ENCODE measurements at places on chromosomes 16 and 17.

- H3K36me3 ChIP-seq, result no peaks in the 10 kb centered on the region
- no peak overlapping the region for H3K4me3 ChIP-seq
- no peak overlapping the region for H3K27ac ChIP-seq
- H3K4me1 ChIP-seq, result no peaks in the 10 kb centered on the region
- peak; percentile 10 for DNase-seq
Observed at GRCh38 chr17:55356434-55357328, 65.0 kb downstream of the MMD start.

- peaks cover 49% of the 10 kb centered on the region for H3K36me3 ChIP-seq
- H3K4me3 ChIP-seq, result peak overlapping the region; percentile 91
- H3K27me3 ChIP-seq, result no peaks in the 10 kb centered on the region
- H3K4me1 ChIP-seq, result peaks cover 13% of the 10 kb centered on the region
- peak overlapping the region; percentile 68 for H3K27ac ChIP-seq
Observed at GRCh38 chr16:30076276-30076791, 540 bp downstream of the PPP4C start.

GRCh38 chr17:28973425-28973824 lies 22.1 kb upstream of the PHF12 start:
- no peaks in the 10 kb centered on the region for H3K36me3 ChIP-seq
- no peak overlapping the region for H3K27ac ChIP-seq
- H3K27me3 ChIP-seq, result peaks cover 15% of the 10 kb centered on the region
- DNase-seq, result no peak

DNA sequence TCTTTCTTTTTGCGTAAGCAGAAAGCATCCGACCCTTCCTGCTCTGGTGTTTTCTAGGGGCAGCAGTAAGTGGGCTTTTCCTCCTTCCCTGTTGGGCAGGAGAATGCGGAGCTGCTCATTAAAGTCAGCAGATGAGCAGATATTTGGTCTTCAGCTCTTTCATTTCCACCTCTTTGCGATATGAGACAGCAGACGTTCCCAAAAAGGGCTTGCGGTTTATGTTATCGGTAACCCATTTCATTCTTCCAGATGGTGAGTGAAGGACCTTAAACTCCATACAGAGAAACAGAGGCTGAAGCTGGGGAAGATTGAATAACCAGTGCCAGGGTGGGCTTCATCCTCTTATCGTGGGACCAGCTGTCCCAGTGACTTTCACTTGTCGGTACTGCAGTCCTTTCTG lies 40.7 kb downstream of the KSR1 start:
- peaks cover 3% of the 10 kb centered on the region for H3K36me3 ChIP-seq
- no peak for DNase-seq
- no peak overlapping the region for H3K27ac ChIP-seq
- no peaks in the 10 kb centered on the region for H3K4me1 ChIP-seq
- H3K27me3 ChIP-seq, result no peaks in the 10 kb centered on the region
- H3K4me3 ChIP-seq, result no peak overlapping the region

DNA sequence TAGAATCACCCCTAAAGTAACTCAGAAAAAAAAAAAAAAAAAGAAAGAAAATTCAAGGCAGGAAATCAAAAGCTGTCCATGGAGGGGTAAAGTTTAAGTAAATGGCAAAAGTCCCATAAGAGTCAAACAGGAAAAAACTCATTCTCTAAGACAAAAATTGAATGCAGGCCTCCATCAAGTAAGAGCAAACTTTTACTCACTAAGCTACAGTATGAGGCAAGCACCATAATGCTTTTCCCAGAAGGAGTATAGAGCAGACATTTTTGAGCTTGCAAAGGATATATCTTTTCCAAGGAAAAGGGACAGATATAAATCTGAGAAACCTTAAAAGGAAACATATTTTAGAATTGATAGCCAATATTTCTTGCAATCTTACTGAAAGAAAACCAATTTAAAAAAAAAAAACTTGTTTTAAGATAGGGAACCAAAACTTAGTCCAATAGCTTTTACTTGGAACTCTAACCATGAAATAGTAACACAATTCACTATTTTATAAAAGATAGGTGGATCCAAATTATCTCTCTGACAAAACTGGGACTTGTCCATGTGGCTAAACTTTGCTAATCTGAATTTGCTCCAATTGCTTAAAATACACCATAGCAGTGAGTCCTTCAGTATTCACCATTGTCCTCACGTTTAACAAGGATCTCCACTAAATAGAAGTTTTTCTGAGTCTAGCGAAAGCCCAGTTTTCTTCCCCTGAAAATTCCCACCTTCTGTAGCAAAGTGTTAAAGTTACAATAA lies 99.8 kb downstream of the CDH11 start:
- no peak overlapping the region for H3K4me3 ChIP-seq
- no peaks in the 10 kb centered on the region for H3K36me3 ChIP-seq
- no peaks in the 10 kb centered on the region for H3K4me1 ChIP-seq
- H3K27me3 ChIP-seq, result no peaks in the 10 kb centered on the region

GRCh38 chr16:20175358-20175757 lies 101.7 kb upstream of the GPR139 start:
- no peak overlapping the region for H3K27ac ChIP-seq
- no peaks in the 10 kb centered on the region for H3K36me3 ChIP-seq
- DNase-seq, result no peak
- H3K27me3 ChIP-seq, result no peaks in the 10 kb centered on the region
- H3K4me1 ChIP-seq, result no peaks in the 10 kb centered on the region

DNA sequence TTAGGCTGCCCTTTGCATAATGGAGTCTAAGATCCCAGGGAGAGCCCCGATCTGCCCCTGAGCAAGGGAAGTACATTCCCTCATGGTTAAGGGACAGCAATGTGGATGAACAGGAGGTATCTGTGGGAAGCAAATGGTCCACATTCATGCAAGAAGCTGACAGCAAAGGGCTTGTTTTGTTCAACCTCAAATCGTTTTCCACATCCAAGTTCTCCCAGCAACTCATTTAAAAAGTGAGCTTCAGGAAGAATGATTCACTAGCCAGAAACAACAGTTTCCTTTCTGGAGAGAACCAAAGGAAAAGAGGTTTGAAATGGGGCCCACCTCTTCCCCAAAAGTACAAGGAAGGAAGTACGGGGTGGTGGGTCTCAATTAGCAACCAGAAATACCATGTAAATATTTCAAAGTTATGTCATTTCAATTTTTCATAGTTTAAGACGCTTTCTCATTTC lies 9.4 kb downstream of the HSPB9 start:
- no peak overlapping the region for H3K4me3 ChIP-seq
- peaks cover 28% of the 10 kb centered on the region for H3K4me1 ChIP-seq
- no peaks in the 10 kb centered on the region for H3K27me3 ChIP-seq
- peaks cover 64% of the 10 kb centered on the region for H3K36me3 ChIP-seq
- no peak for DNase-seq

- no peaks in the 10 kb centered on the region for H3K36me3 ChIP-seq
- H3K4me1 ChIP-seq, result no peaks in the 10 kb centered on the region
- no peak for DNase-seq
- H3K27ac ChIP-seq, result no peak overlapping the region
- H3K27me3 ChIP-seq, result no peaks in the 10 kb centered on the region
Observed at GRCh38 chr17:17034496-17035075, 7.7 kb upstream of the MPRIP start.

DNA sequence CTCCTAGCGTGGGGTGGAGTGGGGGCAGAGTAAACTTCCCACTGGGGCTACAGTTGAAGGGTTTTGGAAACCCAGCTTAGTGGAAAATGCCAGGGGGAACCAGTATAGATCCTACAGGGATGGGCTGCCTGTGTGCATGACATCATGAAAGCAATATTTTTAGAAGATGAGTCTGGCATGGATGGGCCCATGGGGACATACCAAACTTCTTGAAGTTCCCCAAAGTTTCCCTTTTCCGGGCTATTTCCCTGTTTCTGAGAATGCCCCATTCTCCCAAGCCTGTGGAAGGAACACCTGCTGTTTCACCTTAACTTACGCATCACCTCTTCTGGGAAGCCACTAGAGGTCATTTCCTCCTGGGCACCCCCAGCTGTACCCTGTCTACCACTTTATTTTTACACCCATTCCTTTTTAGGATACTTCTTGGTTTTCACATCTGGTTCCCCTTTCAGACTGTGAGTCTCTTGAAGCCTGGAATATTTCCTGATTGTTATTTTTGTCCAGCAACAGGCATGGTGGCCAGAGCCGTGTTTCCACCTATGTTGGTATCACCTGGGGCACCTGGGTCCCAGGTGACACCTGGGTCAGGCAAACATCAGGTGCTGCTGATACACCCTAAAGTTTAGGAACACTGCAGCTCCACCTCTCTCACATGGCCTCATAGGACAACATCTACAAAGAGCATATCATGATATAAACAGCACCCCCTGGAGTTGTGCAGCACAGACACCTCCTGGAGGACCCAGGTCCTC lies 9.8 kb downstream of the SOCS3 start:
- no peaks in the 10 kb centered on the region for H3K27me3 ChIP-seq
- DNase-seq, result no peak
- no peaks in the 10 kb centered on the region for H3K36me3 ChIP-seq
- H3K27ac ChIP-seq, result no peak overlapping the region
- peaks cover 27% of the 10 kb centered on the region for H3K4me1 ChIP-seq

DNA sequence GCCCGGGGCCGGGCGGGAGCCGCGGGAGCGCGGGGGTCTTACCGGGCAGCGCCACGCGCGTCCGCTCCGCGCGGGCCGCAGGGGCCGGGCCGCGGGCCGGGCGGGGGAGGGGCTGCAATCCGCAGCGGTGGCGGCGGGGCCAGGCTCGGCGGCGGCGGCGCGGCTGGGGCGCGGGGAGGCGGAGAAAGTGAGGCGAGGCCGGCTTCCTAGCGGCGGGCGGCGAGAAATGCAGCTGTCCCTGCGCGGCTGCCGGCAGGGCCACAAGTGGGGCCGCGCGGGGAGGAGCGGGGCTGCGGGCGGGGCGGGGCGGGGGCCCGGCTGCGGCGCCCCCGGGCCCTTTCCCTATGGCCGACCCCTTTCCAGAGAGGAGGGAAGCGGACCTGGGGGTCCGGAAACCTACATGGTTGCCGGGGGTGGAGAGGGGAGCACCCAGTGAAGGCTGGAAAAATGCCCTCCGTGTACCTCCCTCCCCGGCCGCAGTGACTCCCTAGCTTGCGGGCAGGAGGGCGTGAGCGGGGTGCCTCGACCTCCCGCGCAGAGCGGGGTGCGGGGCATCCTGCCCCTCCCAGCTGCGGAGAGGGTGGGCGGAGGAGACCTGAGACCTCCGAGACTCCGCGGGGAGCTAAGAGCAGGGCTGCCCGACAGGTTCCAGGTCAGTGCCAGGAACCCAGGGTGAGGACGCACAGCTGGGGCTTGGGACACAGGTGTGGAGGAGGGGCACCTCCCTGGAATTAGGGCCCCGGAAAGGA lies at the start of gene CUEDC1:
Gene CUEDC1, minus strand, starts transcription at position 230 of the 749 bp plus-strand sequence. CDS start 69,848 bp downstream, outside the sequence.
- peaks cover 7% of the 10 kb centered on the region for H3K4me1 ChIP-seq
- H3K4me3 ChIP-seq, result peak within 1 kb of the TSS; percentile 86
- H3K36me3 ChIP-seq, result no peaks in the 10 kb centered on the region
- no peak within 1 kb of the TSS for H3K27ac ChIP-seq
- DNase-seq, result peak; percentile 50

DNA sequence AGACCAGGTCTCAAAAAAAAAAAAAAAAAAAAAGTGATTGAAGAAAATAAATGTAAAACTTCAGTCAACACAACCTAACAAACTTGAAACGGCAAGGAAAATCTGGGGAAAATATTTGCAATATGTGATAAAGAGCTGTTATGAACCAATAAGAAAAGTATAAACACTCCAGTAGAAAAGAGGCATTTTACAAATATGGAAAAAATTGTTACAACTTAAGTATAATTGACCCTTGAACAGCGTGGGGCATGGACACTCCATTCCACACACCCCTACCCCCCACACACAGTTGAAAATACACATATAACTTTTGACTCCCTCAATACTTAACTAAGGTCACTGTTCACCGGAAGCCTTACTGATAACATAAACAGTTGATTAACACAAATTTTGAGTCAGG lies 20.7 kb downstream of the MFSD11 start:
- H3K4me3 ChIP-seq, result no peak overlapping the region
- peaks cover 6% of the 10 kb centered on the region for H3K4me1 ChIP-seq
- H3K27ac ChIP-seq, result no peak overlapping the region
- no peaks in the 10 kb centered on the region for H3K27me3 ChIP-seq

DNA sequence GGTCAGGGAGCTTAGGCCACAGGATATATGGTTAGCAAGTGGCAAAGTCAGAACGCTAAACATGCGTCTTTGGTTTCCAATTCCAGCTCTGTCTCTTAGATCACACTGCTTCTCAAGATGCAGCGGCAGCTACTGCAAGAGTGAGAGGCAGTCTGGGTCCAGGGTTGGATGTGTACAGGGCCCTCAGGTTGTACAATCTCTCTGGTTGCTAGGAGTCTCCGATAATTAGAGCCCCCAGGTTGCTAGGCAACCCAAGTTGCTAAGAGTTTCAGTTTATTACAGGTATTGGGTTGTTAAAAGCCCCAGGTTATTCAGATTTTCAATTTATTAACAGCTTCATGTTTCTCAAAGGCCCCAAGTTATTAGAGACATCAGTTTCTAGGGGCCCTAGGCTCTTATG lies 15.5 kb upstream of the SPACA3 start:
- peaks cover under 1% of the 10 kb centered on the region for H3K27me3 ChIP-seq
- no peaks in the 10 kb centered on the region for H3K36me3 ChIP-seq
- no peaks in the 10 kb centered on the region for H3K4me1 ChIP-seq

DNA sequence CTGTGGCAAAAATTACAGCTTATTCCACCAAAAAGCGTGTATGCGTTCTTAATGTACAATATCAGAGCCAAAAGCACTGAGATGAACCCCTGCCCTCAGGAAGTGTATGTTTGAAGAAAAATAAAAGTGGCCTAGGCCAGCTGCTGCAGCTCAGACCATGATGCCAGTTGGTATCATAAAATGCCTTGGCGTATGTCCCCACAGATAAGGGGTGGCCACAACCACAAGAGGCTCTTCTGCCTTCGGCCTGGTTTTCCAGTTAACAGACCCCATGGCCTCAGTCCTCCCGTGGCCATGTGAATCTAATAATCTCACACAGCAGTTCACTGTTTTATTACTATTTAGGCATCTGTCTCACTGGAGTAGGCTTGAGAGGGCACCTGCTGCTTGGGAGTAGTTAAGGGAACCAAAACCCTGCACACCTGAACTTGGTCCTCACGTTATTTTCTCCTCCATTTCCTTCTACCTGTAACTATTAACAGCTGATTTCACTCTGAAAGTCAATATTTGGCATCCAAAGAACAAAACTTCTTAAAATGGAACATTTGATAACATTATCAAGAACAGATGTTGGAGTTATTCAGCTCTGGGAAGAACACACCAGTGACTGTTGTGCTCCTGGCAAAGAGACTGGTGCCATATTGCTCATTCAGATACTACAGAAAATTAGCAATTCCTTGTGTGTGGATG lies 34.8 kb upstream of the ERN1 start:
- no peaks in the 10 kb centered on the region for H3K4me1 ChIP-seq
- no peak for DNase-seq
- H3K36me3 ChIP-seq, result peaks cover 5% of the 10 kb centered on the region
- no peak overlapping the region for H3K4me3 ChIP-seq

- no peak for DNase-seq
- no peaks in the 10 kb centered on the region for H3K36me3 ChIP-seq
- H3K27me3 ChIP-seq, result no peaks in the 10 kb centered on the region
- no peak overlapping the region for H3K4me3 ChIP-seq
- no peaks in the 10 kb centered on the region for H3K4me1 ChIP-seq
Observed at GRCh38 chr16:55282441-55282840, 41.6 kb upstream of the IRX6 start.

- no peak for DNase-seq
- H3K4me1 ChIP-seq, result no peaks in the 10 kb centered on the region
- H3K27ac ChIP-seq, result no peak overlapping the region
- no peaks in the 10 kb centered on the region for H3K27me3 ChIP-seq
- no peaks in the 10 kb centered on the region for H3K36me3 ChIP-seq
Observed at GRCh38 chr17:79561486-79562133, 49.2 kb downstream of the RBFOX3 start.

Data from T-cell (primary cell).